ENCODE measurements at places on chromosomes 3 and 15. TPM values are rescaled to one million over a fixed set of nuclear protein-coding genes. Genes with fewer than 3 reads are reported as not detected.

Gene P2RY1
- total RNA-seq, result 0.08 TPM

Gene LRRC31
- not detected for total RNA-seq

Gene BFSP2
- total RNA-seq, result not detected

Gene ERICH6
- 0.24 TPM for total RNA-seq

Gene MOBP
- total RNA-seq, result not detected

DNA sequence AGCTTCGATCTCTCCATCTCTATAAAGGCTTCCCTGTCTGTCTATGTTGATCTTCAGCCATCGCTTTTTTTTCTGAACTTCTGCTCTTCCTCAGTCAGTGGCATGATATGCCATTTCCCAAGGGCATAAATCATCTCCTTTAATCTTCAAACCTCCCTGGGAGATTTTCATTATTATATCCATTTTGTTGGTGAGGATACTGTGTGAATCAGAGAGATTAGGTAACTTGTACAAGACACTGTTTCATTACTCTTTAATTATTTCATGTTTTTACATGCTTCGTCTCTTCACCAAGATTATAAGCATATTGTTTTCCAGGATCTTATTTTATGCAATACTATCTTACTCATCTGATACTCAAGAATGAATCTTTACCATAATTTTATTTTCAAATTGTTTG lies 124.8 kb upstream of the ATP11B start:
- DNase-seq, result no peak

Gene CHAC1
- 1.1 TPM for total RNA-seq

DNA sequence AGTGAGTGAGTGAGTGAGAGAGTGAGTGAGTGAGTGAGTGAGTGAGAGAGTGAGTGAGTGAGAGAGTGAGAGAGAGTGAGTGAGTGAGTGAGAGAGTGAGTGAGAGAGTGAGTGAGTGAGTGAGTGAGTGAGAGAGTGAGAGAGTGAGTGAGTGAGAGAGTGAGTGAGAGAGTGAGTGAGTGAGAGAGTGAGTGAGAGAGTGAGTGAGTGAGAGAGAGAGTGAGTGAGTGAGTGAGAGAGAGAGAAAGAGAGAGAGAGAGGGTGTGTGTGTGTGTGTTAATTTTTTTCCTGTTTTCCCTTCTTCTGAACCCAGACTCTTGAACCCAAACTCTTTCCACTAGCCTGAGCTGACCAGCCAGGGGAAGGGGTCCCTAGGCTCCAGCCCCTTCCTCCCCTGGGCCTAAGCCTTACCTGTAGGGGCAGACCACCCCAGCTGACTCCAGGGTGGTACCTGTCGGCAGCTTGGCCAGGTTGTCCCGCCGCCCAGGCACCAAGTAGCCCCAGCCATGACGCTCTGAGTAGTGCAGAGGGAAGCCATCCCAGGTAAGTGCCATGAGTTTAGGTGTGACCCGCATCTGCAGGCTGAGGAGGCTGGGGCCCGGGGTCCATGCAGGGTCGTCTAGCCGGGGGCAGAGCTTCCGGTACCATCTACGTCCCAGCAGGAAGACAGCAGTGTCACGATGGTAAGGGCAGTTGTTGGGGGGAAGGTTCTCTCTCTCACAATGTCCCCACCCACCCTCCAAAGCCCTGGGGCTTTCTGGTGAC lies 9.4 kb downstream of the POLG start:
- no peak for DNase-seq

DNA sequence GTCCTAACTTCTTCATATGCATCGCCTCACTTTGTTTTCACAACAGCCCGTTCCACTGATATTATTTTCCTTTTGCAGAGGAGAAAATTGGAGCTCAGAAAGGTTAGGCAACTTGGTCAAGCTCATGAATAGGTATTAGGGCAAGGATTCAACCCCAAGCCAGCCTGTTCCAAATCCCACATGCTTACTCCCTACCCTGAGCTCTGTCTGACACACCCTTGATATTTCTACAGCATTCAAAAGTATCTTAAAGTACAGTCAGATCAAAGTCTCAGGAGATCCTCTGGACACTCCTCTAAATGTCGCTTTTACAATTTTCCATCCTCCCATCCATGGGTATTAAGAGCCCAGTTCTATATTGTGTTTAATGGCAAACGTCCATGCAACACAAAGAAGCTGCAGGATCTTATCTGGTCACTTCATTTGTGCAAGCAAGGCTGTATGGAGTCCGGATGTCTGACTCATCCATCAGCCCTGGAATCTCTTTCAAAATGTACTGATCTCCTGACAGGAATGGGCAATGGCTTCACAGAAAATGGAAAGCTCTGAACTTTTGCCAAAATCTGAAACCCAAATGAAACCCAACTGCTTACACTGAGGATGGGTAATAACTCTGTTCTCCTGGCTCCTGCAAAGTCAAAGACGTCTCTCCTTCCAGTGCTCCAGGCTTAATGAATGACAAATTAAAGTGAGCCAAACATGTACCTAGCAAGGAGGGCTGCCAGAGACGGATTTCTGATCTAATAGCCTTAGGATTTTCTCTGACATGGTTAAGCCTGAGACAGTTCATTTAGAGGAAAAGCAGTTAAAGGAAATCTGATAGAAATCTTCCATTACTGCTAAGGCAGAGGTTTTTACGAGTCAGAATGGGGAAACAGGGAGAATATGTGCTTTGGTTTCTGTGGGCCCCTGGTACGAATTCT lies 230.9 kb upstream of the RORA start:
- DNase-seq, result no peak

GRCh38 chr3:50388016-50388719 lies 28.8 kb upstream of the TMEM115 start:
- DNase-seq, result no peak

- DNase-seq, result no peak
These were observed 61.1 kb downstream of the SLC12A8 start for GRCh38 chr3:125151442-125151817.

DNA sequence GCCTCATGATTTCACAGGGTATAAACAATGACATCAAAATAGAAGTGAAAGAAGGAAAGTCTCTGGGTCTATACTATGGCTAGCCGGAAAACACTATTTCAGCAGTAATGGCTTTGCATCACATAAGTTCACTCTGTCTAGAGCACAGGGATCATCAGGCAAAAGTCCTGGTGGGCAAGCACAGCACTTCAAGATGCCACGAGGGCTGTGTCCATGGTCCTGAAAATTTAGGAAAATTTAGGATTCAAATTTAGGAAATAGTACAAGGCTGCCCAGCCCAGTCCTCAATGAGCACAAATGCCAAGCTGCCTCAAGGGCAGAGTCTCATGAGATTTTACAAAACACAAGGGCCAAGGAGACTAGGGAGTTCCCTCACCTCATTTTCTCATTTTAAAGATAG lies 54.1 kb downstream of the RORA start:
- no peak for DNase-seq

GRCh38 chr15:57675481-57676181 lies 30.9 kb upstream of the POLR2M start:
- no peak for DNase-seq

Gene LRTM1
- total RNA-seq, result not detected

GRCh38 chr3:140898340-140899180 lies 43.1 kb upstream of the SLC25A36 start:
- DNase-seq, result peak; percentile 38

DNA sequence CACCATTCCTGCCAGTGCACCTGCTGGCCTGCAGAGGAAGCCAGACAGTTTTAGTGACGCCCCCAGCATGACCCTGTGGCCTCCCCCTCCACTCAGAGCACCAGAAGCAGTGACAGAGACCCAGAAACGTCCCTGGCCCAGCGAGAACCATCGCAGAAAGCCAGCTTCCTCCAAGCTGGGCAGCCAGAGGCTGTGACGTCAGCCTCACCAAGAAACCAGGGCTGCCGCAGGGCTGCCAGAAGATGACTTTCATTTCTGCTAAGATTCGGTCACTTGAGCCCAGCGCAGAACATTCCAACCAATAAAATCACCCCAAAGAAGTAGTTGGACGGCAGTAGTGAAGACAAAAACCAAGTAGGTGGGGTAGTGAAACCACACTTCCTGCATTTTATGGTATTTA lies 29.6 kb upstream of the RPL32 start:
- DNase-seq, result no peak

GRCh38 chr3:16846373-16847080 lies 38.2 kb upstream of the PLCL2 start:
- no peak for DNase-seq

DNA sequence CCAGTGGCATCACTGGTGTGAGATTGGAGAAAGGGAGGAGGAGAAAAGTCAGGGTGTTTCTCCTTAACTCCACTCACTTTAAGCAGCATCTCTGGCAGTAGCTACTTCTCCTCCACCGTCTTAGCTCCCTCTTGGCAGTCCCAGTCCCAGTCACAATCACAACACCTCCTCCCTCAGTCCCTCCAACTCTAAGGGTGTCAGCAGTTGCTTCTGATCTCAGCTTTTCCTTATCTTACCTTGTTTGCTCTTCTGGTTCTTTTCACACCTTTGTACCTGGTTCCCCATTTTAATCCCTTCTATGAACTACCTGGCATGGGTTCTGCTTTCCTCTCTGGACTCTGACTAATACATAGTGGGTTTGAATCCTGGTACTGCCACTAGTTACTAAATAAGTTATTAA lies 188.3 kb upstream of the CTDSPL start:
- no peak for DNase-seq

DNA sequence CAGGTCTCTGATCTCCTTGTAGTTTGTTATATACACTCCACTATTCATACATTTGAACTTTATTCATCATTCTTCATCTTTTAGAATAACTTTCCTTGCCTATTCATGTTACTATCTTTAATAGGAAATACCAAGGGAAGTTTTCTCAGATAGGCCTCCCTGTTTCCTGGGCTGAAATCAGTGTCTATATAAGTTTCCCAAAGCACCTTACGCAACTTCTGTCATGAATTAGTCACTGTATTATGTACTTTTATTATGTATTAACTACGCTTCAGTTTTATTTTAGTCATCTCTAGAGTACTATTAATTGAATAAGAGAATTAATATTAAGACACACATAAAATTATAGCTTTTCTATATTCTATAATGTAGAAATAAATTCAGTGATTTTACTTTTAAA lies 1481.5 kb downstream of the OTOL1 start:
- DNase-seq, result no peak

- DNase-seq, result no peak
These were observed 20.6 kb downstream of the GRM2 start for GRCh38 chr3:51727500-51727899.

Gene SAMMSON
- not detected for total RNA-seq

DNA sequence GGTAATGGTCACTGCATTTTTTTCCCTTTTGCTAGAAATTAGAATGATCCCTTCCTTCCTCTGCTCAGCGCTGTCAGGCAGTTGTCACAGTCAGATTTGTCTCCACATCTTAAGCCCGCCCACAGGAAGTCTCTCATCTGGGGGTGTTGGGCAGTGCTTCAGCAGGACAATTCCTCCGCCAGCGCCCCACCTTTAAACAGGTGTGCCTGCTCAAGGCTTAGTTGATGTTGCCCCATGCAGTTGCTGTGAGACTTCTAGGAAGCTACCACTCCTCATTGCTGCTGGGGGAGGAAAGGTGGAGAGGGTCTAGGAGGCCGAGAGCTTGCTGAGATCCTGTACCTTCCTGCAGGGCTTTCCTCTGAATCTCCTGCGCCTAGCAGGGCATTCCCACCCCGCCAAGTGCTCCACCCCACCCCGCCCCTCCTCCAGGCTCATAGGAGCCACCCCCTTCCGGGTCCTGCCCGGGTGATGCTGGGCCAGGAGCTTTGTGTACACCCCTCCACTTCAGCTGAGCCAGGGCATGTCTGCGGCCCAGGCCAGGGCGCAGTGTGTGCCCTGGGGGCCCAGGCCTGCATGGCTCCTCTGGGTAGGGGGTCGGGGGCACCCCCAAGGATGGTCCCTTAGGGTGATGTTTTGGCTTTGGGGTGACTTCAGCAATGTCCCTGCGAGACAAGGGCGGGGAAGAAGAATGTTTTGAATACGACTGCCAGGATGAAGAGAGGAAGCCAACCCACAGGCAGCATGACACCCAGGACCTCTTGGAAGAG lies 68.7 kb downstream of the TRAK1 start:
- DNase-seq, result peak; percentile 22

Gene C3orf85
- not detected for total RNA-seq

GRCh38 chr15:69031013-69032001 lies 16.8 kb downstream of the NOX5 start:
- DNase-seq, result peak; percentile 11

DNA sequence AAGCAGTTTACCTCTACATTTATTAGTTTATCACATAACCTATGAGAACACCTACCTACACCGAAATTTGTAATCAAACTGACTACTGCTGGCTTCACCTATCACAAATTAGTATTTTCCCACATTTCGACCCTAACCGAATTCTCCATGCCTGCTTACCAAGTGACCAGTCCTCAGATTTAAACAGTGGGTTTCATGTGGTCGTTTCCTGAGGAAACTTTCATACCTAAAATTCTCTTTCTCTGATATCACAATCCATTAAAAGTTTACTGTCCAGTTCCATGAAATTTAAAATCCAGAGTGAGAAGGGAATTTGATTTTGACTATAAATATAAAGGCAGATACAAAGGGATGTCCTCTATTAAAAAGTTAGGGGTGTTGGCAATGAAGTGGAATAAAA lies 1.9 kb downstream of the PLOD2 start:
- no peak for DNase-seq

GRCh38 chr3:141105828-141106628 lies 54.9 kb downstream of the SPSB4 start:
- peak; percentile 44 for DNase-seq
